ENCODE measurements at places on chromosomes 1 and 21.

- peak; percentile 74 for DNase-seq
Measured at GRCh38 chr1:114482585-114482984, 28.4 kb downstream of the TRIM33 start.

GRCh38 chr1:248838357-248839167 lies 538 bp downstream of the ZNF672 start:
- DNase-seq, result peak; percentile 92

- peak; percentile 98 for DNase-seq
Measured at GRCh38 chr1:109263234-109263596, 13.9 kb downstream of the CELSR2 start.

GRCh38 chr1:115980998-115981993 lies 5.0 kb downstream of the SLC22A15 start:
- peak; percentile 62 for DNase-seq

- peak; percentile 60 for DNase-seq
Measured at GRCh38 chr1:184965944-184966860, 8.1 kb downstream of the NIBAN1 start.

DNA sequence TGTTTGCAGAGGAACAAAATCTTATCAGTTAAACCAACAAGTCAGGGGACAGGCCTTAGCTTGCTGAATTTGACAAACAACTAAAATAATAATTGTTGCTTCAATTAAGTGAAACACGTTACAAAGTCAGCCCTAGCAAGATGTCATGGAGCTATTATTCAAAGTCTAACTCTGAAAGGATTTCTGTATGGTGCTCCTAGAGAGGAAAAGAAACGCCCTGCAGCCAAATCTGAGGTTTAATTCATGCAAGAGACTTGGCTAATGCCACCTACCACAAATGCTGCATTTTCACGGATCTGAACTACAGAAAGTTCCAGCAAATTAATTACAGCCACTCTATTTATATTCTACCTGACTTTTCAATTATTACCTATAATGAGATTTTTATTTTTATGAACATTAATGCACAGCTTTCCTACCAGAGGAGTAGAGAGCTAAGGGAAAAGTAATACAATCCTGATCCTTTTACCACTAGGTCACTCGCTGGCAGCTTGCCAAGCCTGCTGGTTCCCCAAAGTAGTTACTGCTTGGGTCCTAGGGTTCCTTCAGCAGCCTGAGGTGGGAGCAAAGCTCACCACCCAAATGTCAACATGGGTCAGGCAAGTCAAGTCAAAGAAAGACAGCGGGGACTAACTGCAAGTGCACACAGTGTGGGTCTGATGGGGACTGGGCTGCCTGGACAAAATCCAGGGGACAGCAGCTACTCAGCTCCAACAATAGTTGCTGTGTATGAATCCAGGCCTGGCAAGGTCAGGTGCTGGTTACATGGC lies 8.5 kb downstream of the COLGALT2 start:
- no peak for DNase-seq

DNA sequence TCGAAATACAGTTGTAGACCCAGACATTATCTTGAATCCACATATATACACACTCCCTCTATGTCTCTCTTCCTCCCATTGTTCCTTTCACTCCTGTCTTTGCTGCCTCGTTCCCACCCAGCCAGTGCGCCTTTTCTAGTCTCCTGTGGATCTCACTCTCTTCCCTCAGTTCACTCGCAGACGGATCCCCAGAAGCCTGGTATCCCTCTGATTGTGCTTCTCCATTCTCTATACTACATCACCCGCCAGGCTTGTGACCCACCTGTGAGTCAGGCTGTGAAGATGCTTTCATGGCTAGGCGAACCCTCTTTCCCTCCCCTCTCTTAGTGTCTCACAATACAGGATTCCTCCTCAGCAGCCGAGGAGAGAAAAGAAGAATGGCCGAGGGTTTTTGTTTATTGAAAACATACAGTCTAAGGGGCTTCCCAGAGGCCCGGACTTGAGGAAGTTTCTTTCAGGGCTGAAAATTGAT lies 1.5 kb downstream of the HCN3 start:
- peak; percentile 47 for DNase-seq

GRCh38 chr1:150076066-150076465 lies 8.5 kb downstream of the VPS45 start:
- DNase-seq, result no peak

DNA sequence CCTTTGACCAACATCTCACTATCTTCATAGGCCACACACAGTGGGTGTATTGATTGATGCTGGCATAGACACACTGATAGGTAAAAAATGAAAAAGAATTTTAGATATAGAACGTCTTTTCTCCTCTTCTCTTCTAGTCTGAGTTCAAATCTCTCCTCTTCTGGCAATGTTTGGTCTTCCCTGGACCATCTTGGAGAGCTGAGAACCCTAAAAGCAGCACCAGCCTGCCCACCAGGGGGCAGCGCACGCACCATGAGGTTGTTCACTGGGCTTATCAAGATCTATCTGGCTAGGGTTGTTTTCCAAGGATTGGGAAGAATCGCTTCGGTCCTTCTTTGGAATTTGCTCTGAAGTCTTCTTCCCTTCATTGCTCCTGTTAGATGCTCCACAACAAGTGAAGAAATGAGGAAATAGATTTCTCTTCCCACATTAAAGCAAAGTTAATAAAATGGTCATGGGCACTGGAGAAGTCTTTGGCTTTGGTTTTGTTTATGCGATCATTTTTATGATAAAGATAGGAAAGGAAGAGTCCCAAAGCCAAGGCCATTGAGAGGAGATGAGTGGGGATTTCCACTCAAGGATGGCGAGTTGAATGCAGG lies 104.0 kb upstream of the OLIG2 start:
- peak; percentile 11 for DNase-seq

DNA sequence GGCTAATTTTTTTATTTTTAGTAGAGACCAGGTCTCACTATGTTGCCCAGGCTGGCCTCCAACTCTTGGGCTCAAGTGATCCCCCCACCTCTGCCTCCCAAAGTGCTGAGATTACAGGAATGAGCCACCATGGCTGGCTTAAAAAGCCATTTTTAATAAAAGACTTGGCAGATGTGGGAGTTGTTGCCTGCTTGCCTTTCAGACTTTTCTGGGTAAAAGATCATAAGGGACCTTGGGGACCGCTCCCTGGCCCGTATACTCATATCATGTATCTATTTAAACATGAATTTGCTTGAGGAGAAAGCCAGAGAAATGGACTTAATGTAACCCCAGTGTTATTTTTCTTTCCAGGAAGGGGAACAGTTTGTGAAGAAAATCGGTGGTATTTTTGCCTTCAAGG lies 23.4 kb upstream of the PODN start:
- DNase-seq, result no peak

DNA sequence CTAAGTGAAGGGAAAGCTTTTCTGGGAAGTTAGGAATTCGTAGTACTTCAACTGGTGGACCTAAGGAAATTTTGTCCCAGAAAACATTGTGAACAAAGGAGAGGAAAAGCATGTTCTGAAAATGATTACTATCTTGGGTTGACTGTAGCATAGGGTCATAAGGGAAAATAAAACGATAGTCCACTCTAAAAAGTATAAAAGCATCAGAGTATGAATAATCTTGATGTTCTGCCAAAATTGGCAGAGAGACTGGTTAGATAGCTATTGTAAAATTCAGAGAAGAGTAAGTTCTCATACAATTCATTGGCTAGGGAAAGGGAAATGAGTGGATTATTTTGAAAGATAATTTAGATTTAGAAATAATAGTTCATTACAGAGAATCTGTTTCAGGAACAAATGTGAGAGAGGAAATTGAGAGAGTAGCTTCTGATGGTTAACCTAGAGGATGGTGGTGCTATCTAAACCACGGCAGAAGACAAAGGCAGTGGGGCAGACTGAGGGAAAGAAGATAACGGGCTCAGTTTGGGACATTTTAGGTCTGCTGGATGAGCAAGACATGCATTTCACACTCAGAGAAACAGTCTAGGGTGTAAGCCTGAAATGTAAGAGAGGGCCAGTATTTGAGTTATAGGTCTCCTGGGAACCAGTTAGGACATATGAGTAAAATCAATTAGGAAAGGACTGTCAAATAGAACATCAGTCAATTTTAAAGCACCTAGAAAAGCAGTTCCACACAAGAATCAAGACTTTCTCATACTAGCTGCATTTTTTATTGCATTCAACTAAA lies 799.3 kb upstream of the CXADR start:
- DNase-seq, result no peak

GRCh38 chr21:33478182-33478581 lies 1.6 kb downstream of the TMEM50B start:
- no peak for DNase-seq

DNA sequence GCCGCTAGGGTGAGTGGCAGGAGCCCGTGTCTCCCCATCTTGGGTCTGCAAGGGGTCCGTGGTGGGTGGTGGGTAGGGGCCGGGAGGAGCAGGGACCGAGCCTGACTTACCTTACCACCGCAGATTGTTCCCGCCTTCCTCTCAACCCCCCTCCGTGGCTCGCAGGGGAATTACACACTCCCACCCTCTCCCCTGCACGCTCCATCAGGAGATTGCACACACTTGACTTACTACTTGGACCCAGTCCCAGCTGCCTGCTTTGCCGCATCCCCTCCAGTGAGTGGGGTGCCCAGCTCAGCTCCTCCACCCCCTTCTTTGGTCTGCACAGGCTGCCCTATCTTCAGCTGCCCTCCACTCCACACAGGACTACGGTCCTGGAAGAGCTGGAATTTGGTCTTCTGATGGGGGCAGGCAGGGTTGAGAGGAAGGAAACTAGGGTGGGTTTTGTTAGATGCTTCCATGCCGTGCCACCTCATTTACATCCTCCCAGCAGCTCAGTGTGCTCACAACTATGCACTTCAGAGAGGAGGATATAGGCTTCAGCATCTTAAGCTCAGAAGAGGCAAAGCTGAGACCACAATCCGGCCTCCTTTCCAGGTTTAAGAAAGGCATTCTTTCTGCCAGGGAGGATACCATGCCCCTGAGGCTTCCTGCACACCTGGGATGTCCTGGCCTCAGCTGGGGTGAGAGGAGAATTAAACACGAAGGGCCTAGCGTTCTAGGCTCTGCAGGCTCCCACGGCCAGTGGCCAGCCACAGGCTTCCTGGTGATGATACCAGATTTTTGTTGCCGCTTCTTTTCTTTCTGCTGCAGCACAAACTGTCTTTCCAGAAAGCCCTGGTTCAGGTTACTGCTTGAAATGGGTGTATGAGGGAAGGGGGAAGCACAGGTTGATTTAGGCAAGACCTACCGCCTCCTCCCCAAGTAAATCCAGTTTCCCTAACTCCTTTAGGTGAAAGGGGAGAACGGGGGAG lies 2.3 kb downstream of the KCNC4 start:
- DNase-seq, result no peak

DNA sequence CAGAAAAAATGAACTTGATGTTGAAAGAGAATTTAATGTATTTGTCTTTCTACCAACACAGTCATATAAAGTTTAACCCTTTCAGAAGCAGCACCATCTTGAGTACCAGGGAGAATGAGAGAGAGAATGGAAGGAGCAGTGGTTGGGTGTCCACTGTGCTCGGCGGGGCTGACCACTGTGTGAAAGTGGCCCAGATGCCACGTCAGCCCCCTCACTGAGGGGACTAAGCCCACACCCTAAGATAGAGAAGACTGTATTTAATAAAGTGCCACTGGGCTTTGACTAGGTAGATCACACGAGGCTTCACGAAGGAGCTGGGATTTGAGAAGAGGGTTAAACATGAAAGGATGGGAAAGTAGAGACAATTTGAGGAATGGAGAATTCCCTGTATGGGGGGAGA lies 31.2 kb downstream of the BATF3 start:
- no peak for DNase-seq

DNA sequence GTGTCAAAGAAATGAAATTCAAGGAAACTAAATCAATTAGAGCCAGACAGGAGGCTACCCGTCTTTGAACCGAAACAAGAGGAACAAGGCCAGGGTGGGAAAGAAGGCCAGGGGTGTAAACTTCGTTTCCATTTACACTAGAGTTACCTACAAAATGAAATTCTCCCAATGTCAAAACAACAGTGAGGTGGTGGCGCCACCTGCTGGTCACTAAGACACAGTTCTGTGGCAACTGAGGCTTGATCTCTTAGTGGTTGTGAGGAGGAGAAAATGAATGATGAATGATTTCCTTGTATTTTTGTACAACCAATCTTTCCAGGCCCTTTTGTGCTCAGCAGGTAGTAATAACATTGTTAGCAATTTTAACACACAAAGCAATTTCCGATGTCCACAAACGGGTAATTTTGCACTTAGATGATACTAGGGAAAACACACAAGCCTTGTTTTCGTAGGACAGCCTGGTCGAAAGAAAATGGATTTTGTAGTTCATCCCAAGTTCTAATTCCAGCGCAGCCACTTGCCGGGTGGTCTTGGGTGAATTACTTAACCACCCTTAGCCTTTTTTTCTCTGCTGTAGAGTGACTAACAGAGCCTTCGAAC lies 54.8 kb upstream of the SOD1 start:
- peak; percentile 72 for DNase-seq

DNA sequence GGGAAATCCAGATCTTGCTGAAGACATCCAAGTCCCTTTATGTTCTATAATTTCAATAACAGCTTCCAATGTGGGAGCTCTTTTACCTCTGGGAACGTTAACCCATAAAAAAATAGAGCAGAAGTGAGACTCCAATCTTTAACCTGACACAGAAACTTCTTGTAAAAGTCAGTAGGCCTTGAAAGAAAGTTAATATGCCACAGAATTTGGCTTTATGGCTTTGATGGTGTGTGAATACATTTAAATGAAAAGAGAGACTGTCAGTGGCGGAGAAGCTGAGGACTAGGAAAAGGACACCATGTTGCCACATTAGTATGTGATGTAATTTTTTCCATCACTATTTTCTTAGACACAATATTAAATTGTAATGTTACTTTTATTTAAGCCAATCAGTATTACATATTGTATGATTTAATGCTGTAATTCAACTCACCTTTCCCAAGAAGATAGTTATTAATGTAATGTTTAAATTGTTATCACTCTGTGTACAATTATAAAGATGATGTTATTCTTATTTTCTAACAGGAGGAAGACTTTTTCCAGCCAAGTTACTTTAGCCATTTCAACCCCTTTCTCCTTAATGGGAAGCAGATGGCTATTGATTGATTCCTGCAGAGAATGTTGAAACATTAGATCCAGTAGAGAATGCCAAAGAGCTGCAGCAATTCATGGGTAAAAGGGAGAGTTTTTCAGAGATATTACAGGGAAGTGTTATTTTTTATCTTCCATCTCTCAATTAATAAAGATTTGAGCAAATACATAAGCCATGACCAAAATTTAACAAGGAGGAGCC lies 17.5 kb upstream of the CLDN8 start:
- no peak for DNase-seq

Data from epithelial cell of esophagus (primary cell).